Central memory CD8-positive, alpha-beta T cell (primary cell): ENCODE measurements at places on chromosomes 2 and 18.

GRCh38 chr2:40004336-40004735, 225.3 kb upstream of the THUMPD2 start:
- DNase-seq, result no peak

- DNase-seq, result peak; percentile 40
Observed at GRCh38 chr2:68837164-68837860, 33.9 kb downstream of the BMP10 start.

DNA sequence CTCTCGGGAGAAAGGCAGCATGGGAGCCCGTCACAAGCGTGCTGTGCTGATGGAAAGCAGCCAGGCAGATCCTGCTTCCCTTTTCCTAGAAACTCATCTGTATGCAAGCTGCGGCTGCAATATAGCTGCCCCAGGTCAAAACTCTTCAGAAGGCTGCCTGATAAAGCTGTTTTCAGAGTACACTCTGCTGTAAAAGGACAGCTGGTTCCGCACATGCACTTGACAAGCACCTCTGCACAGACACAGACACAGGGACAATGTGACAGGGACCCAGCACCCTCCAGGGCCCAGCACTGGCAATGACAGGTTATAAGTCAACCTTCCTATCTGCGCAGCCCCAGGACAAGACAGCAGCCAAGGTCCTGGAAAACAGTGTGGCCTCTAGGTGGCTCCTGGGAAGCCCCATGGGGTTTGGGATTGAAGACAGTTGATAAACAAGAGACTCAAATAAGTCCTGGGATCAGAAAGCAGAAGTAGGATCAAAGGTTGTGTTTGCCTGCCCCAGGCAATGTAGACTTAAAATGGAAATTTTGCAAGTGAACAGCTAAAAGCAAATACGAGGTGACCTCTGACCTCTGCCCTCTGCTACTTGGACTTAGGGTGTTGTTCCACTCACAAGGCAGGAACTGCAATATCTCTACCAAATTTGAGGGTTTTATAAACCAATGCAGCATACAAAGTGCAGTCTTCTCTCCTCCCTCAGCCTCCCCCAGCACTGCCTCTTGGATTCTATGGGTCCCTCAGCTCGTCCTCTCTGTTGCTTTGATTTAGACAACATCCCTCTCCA, 16.9 kb downstream of the SLC66A2 start:
- no peak for DNase-seq

DNA sequence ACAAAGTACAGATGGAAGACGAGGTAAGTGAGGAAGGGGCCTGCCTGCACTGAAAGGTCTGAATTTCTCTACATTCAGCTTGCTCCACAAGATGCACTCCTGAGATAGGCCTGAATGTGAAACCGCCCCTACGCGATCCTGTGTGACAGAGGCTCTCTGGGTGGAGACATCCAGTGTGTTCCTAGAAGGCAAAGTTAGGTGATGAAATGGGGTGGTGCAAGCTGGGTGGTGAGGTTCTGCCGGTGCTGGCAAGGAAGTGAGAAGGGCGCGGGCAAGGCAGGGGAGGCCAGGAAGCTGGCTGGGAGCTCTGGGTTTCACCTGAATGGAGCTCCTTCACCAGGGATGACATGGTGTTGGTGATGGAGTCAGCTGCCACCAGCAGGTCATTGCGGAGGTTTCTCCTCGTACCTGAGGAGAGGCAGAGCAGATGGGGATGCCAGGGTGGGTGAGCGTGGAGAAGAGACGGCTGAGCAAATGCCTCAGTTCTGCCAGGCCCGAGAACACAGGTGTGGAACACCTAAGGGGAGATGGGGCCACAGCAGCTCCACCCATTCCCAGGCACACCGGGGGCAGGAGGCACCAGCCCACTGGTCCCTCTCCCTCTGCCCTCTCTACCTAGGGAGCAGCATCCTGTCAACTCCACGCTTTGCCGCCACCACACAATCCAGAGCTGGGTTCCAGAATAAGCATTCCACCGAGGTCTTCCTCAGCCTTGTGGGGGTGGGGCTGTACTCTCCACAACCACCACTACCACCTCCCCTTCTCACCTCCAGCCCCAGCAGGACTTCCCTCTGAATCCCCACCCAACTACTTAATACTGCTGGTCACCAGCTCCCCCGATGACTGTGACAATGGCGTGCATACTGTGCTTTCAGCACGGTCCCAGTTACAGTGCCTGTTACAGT, 45.5 kb upstream of the DNMT3A start:
- DNase-seq, result no peak

DNA sequence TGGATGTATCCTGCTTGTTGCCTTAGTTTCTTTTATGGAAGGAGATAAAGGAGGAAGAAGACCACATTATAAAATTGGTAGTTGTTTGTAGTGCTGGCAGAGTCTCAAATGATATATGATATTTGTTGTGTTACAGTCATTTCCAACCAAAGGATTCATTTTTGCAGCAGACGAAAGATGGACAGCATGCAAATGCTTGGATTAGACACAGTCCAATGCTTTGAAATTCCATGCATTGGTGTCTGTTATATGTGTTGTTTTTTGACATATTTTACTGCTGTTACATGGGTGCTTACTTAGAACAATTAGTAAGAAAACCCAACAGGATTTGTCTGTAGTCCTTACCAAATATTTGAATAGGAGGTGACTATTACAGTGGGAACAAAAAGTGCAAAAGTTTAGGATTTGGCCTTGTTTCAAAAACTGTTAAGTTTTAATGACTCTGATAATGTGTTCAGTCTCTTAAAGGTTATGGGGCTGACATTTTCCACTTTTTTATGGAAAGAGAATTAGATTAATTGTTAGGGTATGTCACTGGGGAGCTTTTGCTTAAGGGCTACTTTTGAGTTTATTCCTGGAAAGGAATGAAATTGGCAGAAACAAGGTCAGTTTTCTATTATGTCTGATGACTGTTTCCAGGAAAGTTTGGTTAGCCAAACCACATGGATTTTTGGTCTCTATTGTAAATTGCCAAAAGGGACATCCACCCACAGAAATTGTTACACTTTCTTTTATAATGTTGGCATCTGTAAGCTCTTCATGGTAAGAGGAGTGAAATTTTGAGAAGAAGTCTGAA, 229.4 kb upstream of the MMADHC start:
- DNase-seq, result no peak

- no peak for DNase-seq
Observed at GRCh38 chr2:149224543-149224942, 105.8 kb upstream of the LYPD6 start.

- DNase-seq, result no peak
Observed at GRCh38 chr18:36101943-36102342, 27.2 kb downstream of the SLC39A6 start.

- DNase-seq, result no peak
Observed at GRCh38 chr2:101578671-101579070, 103.8 kb upstream of the RFX8 start.

DNA sequence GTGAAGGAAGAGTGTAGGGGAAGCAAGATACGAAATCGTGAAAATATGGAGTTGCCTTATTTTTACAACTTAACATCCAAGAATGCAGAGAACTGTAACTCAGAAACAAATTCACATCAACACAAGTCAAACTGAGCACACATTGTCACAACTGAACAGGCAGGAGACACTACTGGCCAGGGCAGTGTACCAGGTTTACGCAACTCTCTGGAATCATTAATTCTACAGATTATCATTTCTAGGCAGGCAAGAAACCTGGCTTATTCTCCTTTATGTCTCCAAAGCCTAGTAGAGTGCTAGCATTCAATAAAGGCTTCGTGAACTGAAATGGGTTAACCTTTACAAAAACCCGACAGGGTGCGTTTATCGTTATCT, 584 bp downstream of the COA5 start:
- no peak for DNase-seq

DNA sequence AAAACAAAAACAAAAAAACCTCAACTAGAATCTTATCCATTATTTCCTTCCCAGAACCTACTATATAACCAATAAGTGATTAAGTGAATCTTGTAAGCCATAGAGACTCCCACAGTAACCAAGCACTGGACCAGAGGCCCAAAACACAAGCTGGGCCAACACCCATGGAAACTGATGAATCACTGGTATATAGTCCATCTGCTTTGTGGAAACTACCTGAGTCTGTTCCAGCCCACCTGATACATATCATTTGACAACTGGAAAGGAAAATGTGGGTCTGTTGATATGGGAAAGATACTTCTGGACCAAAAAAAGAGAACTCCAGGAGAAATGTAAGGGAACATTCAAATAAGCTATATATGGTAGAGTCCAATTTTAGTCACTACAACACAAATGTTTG, 252.8 kb downstream of the MREG start:
- DNase-seq, result no peak

DNA sequence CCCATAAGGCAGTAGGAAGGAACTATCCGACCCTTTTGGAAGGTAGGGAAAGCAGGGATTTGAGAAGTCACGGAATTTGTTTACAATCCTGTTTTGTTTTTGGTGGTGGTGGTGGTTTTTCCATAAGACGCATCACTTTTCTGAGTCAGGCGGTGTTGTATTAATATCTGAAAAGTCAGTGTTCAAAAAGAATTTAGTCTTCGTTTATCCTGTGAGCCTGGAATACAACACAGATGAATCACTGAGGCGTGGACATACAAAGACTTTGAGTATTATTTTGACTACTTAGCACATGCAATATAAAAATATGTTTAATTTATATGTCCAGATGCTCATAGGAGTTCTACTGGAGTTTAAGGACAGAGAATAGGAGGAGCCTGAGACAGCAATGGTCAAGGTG, 785 bp downstream of the ZNF892 start:
- DNase-seq, result no peak

DNA sequence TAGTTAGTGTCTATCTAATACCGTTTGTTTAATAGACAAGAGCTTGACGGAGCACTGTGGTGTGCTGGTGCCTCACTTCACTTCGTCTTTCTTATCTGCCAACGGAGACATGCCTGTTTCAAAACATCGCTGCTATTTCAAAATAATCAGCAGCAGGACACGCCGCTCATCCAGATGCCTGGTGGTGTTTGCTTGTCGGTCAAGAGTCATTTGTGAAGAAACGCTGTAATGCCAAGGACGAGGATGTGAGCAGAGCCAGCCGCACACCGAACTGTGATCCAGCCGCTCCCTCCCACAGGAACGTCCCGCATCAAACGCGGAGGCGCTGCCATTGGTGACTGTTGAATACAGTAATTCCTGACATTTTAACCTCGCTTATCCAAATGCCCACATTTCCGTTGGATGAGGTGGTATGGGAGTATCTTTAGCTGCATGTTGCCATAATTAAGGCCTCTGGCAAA, 432.4 kb downstream of the FBXO15 start:
- DNase-seq, result no peak

DNA sequence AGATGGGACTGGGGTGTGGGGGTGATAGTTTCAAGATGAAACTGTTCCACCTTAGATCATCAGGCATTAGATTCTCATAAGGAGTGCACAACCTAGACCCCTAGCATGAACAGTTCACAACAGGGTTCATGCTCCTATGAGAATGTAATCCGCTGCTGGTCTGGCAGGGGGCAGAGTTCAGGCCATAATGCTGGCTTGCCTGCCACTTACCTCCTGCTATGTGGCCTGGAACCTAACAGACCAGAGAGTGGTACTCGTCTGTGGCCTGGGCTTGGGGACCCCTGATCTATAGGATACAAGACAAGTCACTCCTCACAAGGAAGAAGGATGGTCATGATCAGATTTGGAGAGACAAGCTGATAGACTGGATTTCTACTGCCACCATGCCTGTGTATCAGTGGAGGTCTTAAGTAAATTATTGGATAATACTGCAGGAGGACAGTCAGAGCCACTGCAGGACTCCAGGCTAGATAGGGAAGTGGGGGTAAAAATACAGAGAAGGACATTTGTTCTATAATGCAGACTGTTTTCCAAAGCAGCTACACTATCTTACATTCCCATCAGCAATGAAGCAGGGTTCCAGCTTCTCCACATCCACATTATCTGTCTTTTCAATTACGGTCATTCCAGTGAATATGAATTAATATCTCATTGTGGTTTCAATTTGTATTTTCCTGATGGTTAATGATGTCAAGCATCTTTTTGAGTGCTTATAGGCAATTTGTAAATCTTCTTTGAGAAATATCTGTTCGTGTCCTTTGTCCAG, 28.8 kb upstream of the APOB start:
- no peak for DNase-seq

DNA sequence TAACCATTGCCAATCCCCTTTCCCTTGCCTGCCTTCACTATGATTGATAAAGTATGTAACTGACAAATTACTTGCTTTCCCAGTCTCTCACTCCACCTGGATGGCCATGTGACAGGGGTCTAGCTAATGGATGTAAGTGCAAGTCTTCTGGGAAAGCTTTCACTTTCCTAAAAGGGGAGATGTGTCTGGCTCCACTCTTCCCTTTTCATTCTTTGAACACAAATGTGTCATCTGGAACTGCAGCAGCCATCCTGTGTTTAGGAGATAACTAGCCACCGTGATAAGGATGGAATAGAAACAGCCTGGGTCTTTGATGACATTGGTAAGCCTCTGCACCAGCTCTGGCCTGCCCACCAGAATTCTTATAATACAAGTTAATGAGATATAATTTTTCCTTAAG, 38.2 kb downstream of the SNRPD1 start:
- no peak for DNase-seq

DNA sequence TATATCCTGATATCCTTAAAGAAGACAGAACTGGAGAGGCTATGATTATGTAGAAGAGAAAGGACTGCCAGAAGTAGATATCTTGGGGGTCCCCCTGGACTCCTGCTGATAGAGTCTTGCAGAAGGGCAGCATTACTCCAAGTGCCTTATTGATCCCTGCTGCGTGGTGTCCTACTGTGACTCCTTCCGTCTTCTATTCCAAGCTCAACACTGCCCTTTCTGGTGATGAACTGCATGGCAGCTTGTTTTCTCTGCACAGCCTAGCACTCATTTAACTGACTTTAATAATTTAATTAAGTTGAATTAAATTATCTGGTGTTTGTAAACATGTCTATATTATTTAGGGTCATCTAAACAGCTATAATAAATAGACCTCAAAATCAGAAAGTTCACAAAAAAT, 194.1 kb upstream of the DSEL start:
- DNase-seq, result no peak

GRCh38 chr2:48131539-48132270, 225.4 kb upstream of the FBXO11 start:
- no peak for DNase-seq

DNA sequence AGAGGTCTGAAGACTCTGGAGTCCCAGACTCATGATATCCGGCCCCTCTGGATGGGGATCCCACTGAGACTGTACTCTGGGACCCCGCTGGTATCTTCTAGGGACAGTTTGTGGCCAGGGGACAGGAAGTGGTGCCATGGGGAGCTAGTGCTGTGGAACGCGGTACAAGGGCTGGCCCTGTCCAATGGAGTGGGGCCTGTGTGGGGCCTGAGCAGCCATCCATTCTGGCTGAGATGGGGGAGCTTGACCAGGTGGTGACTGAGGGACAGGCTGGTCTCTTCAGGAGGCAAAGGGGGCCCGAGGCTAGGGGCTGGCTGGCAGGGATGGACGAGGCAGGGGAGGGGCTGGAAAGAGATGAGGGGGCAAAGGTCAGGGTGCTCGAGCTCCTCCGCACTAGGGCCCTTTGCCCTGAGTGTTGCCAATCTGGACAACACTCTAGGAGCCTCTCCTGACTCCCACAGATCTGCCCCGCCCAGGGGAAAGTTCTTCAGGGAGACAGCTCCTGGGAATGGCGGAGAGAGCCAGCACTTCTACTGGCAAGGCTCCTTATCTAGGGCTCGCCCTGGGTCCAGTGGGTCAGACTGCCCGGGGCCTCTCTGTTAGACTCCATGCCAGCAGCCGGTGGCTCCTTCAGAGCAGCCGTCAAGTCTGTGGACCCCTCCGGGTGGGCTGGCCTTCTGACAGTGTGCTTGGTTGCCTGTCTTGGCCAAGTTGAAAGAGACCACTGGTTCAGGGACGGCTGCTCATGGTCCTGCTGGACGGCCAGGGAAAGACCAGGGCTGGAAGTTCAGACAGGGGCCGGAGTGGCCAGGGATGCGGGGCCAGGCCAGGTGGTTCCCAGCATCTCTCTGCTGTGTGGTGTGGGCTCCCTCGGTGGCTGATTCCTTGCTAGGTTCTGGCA, 12.3 kb downstream of the MALL start:
- DNase-seq, result no peak
